ENCODE measurements at places on chromosomes 1 and 21.

GRCh38 chr1:155691992-155692528, 3.2 kb downstream of the DAP3 start:
- DNase-seq: no peak

DNA sequence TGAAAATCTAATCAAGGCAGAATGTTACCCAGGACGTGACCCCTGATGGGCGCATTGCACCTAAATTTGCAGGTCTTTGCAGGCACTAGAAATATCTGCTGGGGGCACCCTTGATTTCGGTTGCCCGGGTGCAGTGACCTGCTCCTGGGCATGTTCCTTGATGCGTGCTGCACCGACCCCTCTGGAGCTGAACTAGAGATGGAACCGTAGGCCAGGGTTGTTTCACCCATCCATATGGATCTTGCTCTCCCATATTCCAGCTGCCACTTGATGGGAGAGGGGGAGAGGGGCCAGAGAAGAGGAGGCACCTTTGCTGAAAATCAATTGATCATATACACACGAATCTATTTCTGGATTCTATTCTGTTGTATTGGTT, 8.4 kb upstream of the COL18A1 start:
- no peak for DNase-seq

GRCh38 chr1:66834926-66835325, 33.9 kb upstream of the INSL5 start:
- no peak for DNase-seq

GRCh38 chr21:46538851-46539666, 65.8 kb downstream of the S100B start:
- no peak for DNase-seq

DNA sequence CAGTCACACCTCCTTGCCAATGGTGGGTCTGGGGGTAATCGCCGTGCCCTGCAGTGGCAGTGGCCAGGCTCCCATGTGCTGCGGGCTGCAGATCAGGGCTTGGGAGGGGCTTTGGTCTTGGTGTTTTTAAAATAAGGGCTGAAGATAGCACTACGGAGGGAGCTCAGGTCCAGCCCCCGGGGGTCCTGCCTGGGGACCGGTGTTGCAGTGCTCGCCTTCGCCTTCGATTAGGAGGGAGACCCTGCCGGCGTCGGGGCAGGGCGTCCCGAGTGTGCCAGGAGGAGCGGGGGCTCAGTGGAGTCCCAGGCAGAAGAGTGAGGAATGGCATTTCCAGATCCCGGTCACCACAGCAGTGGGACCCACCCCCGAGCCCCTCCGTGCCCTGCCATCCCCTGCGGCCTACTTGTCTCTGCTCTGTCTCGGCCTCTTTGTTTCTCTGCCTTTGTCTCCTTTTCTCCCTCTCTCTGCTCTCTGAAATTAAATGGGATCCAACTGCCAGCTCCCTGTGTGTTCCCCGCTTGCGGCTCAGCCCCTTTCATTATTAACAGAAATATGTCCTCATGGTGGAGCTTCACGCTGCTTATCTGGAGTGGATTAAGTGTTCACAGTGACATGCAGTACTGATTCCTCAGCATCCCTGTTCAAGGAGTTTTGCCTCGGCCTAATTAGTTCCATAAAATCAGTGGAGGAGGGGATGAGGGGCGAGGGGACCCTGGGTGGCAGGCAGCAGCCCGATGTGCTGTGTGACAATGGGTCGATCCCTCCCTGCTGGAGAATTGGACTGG, 44.4 kb downstream of the DMRTB1 start:
- no peak for DNase-seq

DNA sequence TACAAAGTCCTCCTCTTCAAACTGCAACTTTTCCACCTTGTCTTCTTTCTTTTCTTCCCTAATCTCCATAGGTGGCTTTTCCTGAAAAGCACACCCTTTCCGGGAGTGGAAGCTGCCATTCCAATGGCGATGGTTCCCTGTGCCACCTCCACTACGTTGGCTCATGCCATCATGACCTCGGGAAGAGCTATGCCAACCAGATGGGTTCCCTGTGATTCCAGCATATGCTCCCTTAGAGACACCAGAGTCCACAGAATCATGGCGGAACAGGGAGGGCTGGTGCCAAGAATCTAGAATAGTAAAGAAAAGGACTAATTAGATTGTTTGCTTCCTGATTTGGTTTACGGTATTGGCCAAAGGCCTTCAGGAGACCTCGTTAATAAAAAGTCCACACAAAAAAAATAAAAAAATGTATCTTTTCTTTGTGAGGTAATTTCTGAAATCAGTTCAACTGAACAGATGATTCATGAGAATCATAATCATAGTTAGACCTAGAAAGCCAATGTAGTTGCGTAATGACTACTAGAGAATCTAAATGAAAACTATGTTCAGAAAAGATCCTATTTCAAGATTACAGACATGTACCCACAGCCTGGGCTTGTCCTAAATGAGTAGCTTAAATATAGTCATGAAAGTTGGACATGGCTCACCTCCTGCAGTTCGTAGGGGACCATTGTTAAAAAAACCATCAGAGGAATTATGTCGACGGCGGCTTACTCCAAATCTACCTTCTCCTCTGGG, 30.9 kb upstream of the CCDC17 start:
- DNase-seq: no peak

GRCh38 chr21:29641635-29642550, 297.9 kb downstream of the GRIK1 start:
- no peak for DNase-seq

DNA sequence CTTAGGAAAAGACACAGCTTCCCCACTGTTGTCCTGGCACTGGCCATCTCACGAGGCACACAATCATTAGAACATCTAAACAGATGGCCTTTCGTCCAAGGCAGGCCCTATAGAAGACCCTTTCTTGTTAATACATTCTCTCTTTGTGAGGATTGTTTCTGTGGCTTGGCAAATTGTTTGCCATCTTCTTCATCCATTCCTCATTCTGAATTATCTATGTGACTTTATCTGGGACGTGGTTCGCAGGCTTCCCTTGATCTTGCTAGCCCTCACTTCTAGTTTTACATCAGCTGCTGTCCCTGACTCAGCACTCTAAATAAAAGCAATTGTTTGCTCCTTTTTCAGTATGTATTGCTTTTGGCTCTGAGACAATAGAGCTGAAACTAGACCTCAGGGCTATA, 101.1 kb upstream of the ZC3H11B start:
- no peak for DNase-seq

DNA sequence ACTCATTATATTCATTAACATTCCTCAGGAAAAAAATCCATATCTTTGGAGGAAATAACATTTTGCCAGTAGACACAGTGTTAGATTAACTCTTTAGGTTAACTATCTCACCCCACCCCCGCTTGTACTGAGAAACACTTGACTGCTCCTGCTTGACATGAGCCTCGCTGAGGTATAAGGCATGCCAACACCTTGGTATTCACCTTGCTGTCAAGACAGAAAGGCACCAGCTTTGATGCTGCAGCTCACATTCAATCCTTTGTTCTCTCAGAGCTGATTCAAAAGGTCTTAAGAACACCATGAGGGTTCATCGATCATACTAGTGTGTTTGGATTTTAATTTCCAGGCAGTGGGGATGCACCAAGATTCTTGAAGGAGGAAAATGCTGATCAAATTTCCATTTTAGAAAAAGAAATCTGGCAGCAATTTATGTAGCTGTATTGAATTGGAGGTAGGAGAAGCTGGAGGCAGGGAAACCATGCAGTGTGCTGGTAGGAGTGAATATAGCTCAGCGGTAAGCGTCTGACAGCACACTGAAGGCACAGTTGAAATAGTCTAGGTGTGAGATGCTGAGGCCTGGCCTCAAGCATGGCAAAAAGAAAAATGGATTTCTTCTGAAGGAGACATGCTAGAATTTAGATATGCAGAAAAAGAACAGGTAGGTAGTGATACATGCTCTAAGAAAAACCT, 108.0 kb upstream of the ST6GALNAC5 start:
- DNase-seq: no peak
